ENCODE measurements at places on chromosomes 16 and 17.
A peak's percentile ranks its signal among the peaks of the same experiment; 100 is the strongest.

- no peak for DNase-seq
These were observed 14.7 kb upstream of the C16orf82 start for GRCh38 chr16:27052007-27052406.

DNA sequence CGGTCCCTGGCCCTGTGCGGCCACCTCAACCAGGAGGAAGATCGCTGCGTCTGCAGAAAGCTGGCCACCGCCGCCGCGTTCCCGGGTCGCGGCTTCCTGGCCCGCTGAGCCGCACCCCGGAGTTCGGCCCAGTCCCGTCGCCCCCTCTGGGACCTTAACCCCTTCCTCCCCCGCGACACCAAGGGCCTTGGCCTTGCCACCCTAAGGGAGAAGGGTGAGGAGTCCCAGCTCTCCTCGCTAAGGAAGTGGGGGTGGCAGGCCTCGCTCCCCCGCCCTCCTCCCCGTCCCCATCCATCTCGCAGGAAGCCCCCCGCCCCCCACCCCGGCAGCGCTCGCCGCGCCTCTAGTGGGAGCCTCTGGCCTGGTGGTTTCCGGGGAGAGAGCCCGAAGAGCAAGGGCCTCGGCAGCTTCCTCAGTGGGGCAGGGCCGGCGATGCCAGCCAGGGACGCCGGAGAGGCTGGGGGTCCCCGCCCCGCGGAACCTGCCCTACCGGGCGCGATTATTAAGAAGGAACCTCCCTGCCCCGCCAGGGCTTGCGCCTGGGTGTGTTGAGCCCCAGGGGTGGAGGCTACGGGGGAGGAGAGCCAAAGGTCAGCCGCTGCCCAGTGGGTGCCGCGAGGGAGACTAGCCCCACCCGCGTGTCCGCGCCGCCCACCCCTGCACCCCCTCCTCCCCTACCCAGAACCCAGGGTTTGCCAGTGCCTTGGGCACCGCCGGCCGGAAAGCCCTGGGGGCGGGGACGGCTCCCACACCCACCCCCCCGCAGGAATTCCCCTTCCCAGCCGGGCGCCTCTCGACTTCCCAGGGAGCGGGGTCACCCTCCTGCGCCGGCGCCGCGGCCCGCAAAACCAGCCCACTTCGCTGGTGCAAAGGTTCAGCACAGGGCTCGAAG is 6.8 kb downstream of the CBX4 start:
- no peak for DNase-seq

GRCh38 chr17:61635913-61636432 is 45.0 kb upstream of the NACA2 start:
- DNase-seq, result peak; percentile 27

GRCh38 chr17:76536511-76537287 is 810 bp downstream of the CYGB start:
- DNase-seq, result no peak

- DNase-seq, result no peak
These were observed 53.0 kb downstream of the IKZF3 start for GRCh38 chr17:39810939-39811728.

DNA sequence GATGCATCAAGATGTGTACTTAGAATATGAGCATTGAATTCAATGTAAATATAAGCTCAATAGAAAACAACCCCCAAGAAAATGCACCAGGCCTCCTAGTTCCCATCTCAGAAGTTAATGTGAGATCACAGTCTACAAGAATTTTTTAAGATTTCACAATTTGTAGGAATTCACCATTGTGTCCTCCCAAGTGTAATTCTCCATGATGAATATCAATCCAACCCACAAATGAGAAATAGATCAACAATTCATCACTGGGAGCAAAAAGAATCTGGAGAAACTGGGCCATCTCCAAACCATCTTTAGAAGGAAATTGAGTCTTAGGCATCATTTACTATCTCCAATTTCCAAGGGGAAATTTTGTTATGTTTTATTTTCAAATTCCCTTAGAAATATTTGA is 310.5 kb upstream of the GOT2 start:
- DNase-seq, result no peak

DNA sequence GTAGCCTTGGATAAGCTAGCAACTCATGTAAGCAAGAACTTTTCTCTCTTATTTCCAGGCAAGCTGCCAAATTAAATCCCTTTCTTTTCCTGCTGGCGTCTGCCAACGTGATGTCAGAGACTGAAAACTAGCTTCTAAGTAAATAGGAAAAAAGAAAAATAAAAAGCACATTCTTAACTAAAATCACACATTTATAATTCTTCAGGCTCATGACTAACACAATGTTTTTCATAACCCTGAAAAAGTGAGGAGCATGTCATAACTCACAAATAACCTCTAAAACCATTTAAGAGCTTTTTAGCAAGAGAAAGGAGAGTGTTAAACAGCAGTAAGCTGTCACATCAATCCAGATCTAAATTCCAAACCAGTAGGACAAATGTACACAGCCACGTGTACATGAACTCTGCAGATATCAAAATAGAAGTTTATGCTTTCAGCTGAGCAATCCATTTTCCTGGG is 110.0 kb downstream of the N4BP1 start:
- DNase-seq, result peak; percentile 19

- no peak for DNase-seq
These were observed 34.3 kb downstream of the SEC14L1 start for GRCh38 chr17:77174928-77175661.

GRCh38 chr17:63993368-63993985 is 4.7 kb upstream of the PRR29 start:
- no peak for DNase-seq

DNA sequence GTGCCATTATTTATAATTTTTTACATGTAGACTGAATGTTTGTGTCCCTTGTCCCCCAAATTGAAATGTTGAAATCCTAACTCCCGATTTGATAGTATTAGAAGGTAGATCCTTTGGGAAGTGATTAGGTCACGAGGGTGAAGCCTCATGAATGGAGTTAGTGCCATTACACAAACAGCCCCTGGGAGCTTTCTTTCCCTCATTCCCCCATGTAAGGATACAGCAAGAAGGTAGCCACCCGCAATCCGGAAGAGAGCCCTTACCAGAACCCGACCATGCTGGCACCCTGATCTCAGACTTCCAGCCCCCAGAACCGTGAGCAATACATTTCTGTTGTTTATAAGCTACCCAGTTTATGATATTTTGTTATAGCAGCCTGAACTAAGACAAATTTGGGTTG is 143.2 kb downstream of the NPIPB5 start:
- DNase-seq, result no peak

DNA sequence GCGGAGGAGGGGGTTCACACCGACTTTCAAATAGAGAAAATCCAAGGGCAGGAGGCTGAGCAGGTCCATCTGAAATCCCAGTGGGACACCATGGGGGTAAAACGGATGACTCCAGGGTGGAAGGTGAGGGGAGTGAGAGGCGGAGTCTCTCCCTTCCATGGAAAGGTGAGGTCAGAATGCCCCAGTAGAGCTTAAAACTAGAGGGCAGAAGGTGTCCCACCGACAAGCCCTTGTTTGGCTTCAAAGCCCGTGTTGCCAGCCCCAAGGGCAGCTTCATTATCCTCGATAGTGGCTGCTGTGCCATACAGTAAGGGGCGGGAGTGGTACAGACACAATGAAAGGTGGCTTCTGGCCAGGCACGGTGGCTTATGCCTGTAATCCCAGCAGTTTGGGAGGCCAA is 55.7 kb downstream of the CNGB1 start:
- no peak for DNase-seq

- DNase-seq, result no peak
These were observed 13.7 kb downstream of the ZNF213 start for GRCh38 chr16:3148256-3149192.

- DNase-seq, result no peak
These were observed 62.8 kb downstream of the MRTFB start for GRCh38 chr16:14133907-14134306.

- DNase-seq, result no peak
These were observed 7.6 kb downstream of the NOL11 start for GRCh38 chr17:67725373-67725791.

DNA sequence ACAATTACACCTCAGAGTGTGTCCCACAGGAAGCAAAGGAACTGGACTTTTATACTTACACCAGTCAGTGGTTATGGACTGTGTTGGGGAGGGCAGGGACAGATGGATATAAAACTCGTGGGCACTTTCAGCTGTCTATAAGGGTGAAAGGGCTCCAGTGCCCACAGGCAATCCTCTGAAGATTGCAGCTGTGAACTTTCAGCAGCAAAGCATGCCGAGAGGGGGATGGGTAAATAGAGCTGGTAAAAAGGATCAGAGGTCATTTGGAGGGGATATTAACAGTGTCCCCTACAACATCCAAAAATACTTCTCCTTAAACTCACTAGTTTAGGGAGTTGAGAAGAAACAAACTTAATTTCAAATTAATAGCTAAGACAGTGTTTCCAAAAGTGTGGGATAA is 13.3 kb upstream of the RFWD3 start:
- DNase-seq, result no peak

DNA sequence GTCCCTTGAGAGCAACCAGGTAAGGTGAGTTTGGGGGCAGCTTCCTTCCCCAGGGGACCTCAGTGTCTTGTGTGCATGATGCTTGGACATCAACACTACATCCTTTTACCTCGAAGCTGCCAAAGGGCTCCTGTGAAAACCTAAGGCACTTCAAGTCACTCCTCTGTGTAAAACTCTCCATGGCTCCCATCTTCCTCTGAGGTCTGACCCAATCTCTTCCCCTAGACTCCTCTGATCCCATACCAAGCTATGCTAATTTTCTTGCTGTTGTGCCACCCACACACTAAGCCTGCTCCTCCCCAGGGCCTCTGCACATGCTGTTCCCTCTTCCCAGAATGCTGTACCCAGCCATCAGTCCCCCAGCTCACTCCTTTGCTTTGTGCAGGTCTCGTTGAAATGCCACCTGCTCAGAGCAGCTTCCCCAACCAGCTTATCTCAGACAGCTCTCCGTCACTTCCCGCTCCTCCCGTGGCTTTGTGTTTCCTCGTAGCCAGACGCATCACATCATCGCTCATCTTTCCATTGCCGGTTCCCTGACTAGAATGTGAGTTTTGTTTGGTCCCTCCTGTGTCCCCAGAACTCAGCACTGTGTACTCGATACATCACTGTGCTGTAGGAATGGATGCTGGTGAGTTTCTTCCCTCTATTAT is 78.4 kb downstream of the CNGB1 start:
- no peak for DNase-seq

- no peak for DNase-seq
These were observed 22.8 kb upstream of the MTSS2 start for GRCh38 chr16:70708366-70709246.

DNA sequence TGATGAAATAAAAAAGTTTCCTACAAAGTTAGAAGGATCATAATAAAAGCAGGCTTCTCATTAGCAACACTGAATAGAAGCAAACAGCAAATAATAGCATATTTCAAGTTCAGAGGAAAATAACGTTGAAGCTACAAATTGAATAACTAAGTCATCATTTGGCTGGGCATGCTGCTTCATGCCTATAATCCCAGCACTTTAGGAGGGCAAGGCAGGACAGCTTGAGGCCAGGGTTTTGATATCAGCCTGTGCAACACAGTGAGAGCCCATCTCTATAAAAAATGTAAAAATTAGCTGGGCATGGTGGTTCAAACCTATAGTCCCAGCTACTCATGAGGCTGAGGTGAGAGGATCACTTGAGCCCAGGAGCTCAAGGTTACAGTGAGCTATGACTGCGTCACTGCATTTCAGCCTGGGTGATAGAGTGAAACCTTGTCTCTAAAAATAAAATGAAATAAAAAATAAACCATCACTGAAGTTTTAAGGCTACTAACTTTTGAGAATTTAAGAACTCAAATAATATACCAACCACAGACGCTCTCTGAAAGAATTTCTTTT is 25.5 kb downstream of the NCOR1 start:
- DNase-seq, result no peak

- no peak for DNase-seq
These were observed 93.9 kb downstream of the CEP112 start for GRCh38 chr17:66098040-66098439.

GRCh38 chr16:51759999-51760398 is 608.9 kb upstream of the SALL1 start:
- no peak for DNase-seq

- DNase-seq, result no peak
These were observed 49.4 kb upstream of the GAS7 start for GRCh38 chr17:10247810-10248209.

DNA sequence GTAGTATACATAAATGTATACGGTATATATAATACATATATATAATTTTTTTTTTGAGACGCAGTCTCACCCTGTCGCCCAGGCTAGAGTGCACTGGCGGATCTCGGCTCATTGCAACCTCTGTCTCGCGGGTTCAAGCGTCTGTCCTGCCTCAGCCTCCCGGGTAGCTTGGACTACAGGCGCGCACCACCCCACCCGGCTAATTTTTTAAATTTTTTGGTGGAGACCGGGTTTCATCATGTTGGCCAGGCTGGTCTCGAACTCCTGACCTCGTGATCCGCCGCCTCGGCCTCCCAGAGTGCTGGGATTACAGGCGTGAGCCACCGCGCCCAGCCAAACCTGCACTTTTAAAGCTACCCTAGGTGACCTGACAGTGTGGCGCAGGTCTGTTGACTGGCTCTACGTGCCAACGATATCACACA is 745 bp downstream of the PAM16 start:
- no peak for DNase-seq

DNA sequence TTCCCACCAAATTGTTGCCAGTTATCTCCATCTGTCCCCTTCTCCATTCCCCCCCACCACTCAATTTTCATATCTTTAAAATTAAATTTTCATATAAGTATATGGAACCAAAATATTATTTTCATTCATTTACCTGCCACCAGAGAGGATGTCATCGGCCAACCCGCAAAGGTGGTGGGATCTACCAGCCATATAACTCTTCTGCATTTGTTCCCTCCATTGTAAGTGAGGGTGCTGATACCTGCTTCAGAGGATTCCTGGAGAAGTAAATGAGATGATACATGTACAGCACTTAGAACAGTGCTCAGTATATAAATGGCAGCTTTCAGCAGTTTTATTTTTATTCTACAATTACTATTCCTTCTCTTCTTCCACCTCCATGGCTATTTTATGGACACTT is 15.0 kb downstream of the HLF start:
- no peak for DNase-seq
